ENCODE measurements at places on chromosomes 4 and X.

GRCh38 chr4:40769266-40769665, 19.5 kb downstream of the NSUN7 start:
- no peak for DNase-seq

DNA sequence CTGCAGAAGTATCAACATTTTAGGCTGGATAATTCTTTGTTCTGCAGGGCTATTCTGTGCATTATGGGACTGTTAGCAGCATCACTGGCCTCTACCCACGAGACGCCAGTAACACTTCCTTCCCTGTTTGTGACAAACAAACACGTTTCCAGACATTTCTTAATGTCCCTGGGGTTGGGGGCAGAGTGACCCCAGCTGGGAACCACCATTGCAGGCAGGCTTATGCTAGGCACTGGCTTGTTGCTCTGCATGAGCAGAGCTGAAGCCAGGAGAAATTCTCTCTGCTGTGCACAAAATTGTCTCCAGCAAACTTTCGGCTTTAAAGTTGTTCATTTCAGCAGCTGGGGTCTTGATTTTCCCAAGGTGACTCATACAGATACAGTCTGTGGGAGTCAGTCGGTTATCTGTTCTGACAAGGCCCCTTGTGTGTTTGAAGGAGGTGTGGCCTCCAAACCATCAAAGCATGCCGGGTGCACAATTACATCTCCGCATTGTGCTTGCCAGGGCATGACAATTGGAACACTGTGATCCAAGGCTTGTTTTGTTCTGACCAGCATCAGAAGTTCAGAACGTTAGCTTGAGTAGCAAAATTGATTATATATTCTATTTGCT, 156.4 kb upstream of the BOD1L1 start:
- no peak for DNase-seq

- no peak for DNase-seq
Measured at GRCh38 chr4:33160126-33160525, 2440.0 kb downstream of the PCDH7 start.

GRCh38 chr4:116401293-116401692, 684.1 kb downstream of the TRAM1L1 start:
- DNase-seq: no peak

- DNase-seq: no peak
Measured at GRCh38 chrX:123140904-123141303, 43.2 kb upstream of the GRIA3 start.

DNA sequence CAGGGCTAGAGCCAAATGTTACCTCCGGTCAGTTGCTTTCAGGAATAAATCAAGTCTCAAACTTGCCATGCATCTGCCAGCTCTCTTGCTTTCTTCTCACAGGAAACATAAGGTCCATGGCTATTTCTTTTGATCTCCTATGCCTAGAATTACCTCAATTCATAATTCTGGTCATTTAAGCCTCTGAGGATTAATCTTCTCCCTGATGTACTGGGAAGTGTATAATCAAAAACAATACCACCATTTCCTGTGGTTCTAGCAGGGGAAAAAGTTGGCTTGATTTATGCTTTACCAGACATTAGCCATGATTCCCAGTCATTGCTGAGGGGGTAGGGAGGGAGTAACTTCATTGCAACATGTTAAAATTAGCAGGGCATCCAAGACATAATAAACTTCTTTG, 268.7 kb upstream of the EMCN start:
- no peak for DNase-seq

DNA sequence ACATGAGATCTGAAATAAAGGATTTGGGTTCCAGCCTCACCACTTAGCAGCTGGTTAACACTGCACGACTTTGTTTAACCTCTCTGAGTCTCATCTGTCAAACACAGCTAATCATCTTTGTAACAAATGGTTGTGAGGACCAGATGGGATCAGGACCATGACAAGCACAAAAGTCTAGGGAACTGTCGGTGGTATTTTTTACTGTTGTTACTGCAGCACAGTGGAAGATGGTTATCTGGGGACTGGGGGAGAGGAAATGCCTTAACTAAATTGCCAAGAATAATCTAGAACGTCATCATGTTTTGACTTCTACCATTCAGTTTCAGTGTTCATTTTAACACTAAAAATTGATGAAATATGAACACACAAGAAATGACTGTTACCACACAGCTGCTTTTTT, 99.5 kb downstream of the ADGRA3 start:
- DNase-seq: no peak

- DNase-seq: no peak
Measured at GRCh38 chr4:179747218-179747910, 2305.1 kb upstream of the AGA start.

- no peak for DNase-seq
Measured at GRCh38 chr4:8394806-8395205, 45.7 kb downstream of the ACOX3 start.

GRCh38 chr4:42498040-42498439, 100.8 kb downstream of the SHISA3 start:
- DNase-seq: no peak

- no peak for DNase-seq
Measured at GRCh38 chrX:9532349-9532748, 67.5 kb downstream of the TBL1X start.

DNA sequence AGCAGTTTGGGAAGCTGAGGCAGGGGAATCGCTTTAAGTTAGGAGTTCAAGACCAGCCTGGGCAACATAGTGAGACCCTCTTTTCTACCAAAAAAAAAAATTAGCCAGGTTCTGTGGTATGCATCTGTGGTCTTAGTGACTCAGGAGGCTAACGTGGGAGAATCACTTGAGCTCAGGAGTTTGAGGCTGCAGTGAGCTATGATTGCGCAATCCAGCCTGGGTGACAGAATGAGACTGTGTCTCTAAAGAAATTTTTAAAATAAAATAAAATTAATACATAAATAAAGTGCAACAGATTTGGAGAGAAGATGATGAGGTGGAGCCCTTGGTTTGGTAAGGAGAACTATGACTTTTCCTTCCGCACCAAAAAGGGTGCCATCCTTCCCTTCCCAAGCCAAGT, 436.9 kb downstream of the NLGN4X start:
- DNase-seq: no peak

GRCh38 chr4:75567725-75568124, 11.9 kb downstream of the ODAPH start:
- DNase-seq: no peak

DNA sequence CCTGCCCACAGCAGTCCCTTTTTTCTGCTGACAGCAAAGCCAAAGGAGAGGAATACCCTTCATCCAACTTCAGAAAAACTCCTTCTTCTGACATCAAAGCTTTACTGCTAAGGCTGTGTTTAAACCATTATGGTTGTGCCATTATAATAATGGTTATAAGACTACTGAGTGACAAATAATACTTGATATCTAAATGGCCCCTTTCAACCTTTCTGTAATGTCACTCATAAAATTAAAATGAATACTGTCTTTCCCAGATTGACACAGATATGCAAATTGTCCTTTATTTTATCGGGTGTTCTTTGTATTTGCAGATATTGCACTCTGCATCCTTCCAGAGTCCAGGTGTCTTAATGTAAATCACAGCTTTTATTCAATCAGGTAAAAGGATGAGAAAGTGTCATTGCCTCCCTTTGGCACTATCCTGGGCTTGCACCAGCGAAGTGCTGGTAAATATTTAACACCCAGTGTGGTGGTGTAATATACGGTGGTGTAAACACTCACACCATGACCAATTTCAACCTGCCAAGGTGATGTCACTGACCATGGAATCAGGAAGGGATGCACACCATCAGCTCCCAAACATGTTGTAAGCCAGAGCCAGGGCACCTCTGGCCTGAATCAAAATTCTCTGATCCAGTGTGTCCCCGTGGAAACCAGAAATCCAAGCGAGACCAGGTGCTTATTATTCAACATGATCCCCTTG, 139.4 kb upstream of the TENM3 start:
- no peak for DNase-seq

DNA sequence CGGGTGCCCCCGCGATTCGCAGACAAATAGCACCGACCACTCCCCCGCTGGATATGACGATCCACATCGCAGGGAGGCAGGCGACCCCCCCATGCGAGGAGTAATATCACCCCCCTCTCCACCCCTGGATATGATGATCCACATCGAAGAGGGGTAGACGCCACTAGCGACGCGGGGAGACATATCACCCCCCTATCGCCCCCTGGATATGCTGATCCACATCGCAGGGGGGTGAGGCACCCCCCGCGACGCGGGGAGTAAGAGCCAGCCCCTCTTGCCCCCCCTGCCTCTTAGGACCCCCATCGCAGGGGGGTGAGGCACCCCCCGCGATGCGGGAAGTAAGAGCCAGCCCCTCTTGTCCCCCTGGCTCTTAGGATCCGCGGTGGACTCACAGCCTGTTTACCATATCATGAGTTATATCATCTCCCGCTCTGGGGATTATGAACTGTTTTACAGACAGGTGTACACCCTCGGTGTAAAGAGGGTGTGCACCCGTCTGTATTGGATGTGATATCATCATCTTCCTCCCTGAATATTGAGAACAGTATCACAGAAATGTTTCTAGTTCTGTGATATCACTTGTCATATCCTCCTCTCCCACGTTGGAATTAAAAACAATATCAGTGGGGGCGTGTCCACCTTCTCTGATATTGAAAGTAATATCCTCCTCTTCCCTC, 22.7 kb upstream of the DRD5 start:
- no peak for DNase-seq

GRCh38 chr4:137310166-137310565, 222.1 kb downstream of the PCDH18 start:
- peak; percentile 1 for DNase-seq

- no peak for DNase-seq
Measured at GRCh38 chrX:97308171-97308570, 424.5 kb downstream of the RPA4 start.

GRCh38 chr4:76449362-76449767, 14.3 kb downstream of the SHROOM3 start:
- no peak for DNase-seq

- peak; percentile 89 for DNase-seq
Measured at GRCh38 chrX:154490414-154491083, at the start of gene SLC10A3. TSS of gene SLC10A3 (minus strand) at chrX:154490629. CDS start at chrX:154488940, 1,689 bp downstream.

DNA sequence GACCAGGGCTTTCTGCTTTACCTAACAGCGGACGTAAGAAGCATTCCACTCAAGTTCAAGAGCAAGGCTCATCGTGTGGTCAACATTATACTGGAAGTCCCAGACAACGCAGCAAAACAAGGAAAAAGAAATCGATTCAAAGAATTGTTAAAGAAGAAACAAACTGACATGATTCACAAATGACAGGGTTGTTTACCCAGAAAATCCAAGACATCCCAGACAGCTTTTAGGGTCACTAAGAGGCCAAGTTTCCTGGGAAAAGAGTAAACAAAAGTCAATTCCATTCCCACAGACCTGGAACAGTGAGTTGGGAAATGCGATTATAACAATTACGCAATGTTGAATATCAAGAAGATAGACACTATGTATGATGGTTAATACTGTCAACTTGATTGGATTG, 21.5 kb upstream of the HTRA3 start:
- DNase-seq: no peak

DNA sequence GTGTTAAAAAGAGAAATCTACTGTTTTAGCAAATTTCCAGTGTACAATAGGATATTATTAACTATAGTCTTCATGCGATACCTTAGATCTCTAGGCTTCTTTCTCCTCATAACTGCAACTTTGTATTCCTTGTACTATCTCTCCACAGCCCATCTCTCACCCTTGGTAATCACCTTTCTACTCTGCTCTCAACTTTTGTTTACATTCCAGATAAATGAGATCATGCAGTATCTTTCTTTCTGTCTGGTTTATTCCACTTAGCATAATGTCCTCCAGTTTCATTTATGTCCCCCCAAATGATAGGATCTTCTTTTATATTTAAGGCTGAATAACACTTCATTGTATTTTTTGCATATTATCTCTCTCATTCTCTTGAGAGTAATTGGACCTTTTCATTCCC, 165.5 kb downstream of the HS3ST1 start:
- DNase-seq: no peak

GRCh38 chr4:116010923-116011322, 897.5 kb upstream of the NDST4 start:
- no peak for DNase-seq

DNA sequence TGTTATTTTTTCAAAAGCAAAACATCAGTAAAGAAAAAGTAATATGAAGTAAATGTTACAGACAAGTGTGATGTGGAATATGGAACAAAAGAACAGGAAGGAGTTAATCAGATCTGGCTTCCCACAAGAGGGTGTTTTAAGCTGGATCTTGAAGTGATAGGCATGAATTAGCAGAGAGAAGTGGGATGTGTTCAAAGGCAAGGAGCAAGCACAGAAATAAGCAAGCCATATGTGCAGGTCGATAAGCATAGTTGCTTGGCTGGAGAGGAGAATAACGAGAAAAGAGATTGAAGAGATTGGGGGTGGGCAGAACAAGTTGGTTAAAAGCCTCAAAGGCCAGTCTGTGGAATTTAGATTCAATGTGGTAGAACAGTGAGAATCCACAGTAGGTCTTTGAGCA, 60.9 kb upstream of the PRPS1 start:
- no peak for DNase-seq

DNA sequence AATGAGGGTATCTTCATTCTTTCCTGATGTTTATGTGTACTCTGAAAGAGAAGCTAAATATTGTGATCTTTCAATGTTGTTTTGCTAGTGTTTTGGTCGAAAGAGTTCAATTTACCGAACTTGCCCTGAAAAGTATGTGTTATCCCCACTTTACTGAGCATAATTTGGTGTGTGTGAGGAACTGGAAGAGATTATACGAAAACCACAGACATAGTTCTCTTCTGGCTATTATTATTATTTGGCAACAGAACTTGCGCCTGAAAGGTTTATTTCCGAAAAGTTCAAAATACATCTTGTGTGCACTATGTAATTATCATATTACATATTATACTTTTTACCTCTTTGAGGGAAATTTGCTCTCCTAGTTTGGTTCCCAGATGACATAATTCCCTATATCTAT, 232.5 kb upstream of the INTU start:
- DNase-seq: no peak

GRCh38 chr4:182212211-182212761, 30.9 kb upstream of the TENM3 start:
- DNase-seq: no peak

DNA sequence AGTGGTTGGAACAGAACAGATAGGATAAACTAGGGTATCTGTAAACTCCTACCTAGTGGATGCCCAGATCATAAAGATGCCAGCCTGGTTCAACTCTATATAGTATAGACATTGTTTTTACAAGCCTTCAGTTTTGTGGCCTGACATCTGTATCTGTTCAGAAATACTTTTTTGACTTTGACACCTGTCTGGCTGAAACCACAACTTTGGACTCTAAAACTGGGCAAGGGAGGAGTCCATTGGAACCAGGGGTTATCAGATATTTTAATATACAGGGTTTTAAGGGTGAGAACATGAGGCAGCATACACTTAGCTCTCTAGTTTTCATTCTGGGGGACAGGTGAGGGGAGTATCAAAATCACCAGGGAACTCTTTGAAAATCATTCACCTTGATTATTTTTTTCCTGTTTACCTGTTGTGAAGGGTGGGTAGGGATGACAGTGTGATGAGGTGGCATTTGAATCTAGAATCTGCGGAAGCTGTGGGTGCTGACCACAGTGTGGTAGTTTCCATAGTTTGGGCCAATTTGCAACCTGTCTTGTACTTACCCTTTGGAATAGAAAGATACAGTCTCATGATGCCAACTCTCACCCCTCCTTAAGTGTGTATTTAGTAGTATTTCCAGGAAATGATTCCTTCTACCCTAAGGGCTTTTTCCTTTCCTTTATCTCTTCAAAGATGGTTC, 20.6 kb downstream of the GAB1 start:
- no peak for DNase-seq
